ENCODE measurements at places on chromosomes 2 and 18.

DNA sequence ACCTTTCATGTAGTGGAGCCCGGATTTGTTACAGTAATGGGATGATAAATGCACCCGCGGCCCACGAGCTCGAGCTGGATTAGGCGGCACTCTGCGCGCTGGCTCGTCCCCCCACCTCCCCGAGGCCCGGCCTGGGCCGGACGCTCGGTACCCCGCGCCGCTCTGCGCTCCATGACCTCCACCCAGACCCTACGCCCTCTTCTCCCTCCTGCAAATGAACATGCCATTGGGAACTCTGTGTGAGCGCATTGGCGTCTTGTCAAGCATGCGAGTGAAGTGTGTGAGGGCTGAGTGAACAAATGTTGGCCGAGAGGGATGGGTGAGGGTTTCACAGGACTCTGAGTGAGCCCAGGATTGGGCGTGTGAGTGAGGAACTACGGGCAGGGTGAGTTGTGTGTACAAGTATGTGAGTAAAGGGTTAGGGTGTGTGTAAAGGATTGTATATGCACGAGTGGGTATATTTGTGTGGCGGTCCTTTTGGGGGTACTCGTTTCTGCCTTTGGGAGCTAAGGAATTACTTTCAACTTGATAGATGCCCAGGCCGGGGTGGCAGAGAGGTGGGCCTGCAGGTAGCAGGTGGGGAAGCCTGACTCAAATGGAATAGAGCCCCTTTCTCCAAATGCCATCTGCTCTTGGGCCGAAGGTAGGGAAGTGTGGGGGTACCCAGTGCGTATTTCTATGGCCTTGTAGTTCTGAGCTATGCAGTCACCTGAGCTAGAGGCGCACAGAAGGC lies 2.9 kb upstream of the EN1 start:
- DNase-seq, result no peak

GRCh38 chr2:63438181-63438580 lies 150.1 kb downstream of the WDPCP start:
- DNase-seq, result no peak

DNA sequence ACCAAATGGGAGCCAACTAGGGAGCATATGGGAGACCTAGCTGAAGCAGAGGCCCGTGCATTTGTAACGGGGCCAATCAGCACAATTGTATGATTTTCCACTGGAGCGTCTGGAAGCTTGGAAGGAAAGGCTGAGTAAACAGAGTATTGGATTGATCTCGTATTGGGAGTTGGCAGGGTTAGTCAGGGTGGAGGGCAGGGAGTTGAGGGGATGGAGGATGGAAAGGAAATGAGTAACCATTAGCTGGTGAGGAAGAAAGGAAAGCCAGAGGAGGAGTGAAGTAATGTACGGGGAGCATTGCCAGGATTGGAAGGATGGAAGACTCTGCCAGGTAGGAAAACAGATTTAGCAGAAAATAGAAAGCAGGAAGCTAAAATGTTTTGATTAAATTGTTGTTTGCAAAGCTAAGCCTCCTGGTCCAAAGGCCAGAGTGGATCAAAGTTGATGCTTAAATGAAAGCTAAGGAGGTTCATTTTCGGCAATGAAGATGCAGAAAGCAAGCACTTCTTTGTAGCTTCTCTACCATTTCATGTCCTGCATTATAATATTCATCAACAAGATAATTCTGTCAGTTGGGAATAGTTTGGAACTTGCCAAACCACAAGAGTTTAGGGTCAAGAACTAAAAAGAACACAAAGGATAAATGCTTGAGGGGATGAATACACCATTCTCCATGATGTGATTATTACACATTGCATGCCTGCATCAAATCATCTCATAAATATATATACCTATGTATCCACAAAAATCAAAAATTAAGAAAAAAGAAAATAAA lies 75.6 kb upstream of the TTN start:
- no peak for DNase-seq

GRCh38 chr2:229407170-229407569 lies 136.1 kb upstream of the PID1 start:
- DNase-seq, result no peak

- DNase-seq, result no peak
Measured at GRCh38 chr2:12549641-12550040, 167.1 kb upstream of the TRIB2 start.

GRCh38 chr2:140424471-140424870 lies 1644.3 kb upstream of the NXPH2 start:
- no peak for DNase-seq

GRCh38 chr2:72562451-72563153 lies 263.2 kb downstream of the EXOC6B start:
- no peak for DNase-seq

GRCh38 chr2:154992826-154993225 lies 294.3 kb downstream of the KCNJ3 start:
- DNase-seq, result no peak

DNA sequence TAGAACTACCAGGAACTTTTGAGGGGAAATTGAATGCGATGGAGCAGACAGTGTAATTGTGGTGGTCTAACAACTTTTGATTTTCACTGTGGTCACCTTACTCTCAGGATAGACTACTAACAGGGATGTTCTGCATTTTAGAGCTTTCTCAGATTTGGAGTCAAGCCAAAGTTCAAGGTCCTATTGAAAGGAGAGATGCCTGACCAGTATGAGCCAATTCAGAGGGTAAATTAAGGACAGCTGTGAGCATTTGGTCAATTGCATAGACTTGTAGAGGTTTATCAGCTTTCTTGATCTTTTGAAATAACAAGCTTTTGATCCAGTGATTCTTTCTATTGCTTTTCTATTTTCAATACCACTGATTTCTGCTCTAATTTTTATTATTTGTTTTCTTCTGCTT lies 1095.7 kb upstream of the CNTNAP5 start:
- DNase-seq, result no peak
